ENCODE measurements at places on chromosomes 13 and 19.

DNA sequence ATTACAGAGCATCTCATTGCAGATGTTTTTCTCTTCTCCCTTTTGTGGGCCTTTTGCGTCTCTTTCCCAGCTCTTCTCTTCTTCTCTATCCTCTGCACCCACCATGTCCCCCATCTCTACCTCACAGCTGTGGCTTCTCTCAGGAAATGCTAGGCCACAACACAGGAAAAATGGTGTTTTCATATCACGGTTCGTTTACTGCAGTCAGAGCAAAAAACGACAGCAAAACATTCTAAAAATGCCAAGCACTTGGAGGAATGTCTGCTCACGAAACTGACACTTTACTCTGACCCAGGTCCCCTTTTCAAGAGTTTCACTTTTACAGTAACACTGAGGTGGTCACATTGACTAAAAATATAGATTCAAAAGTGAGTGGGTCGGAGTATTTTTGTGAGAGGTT is 152.2 kb downstream of the DCT start:
- H3K27ac ChIP-seq, result no peak overlapping the region
- no peaks in the 10 kb centered on the region for H3K4me1 ChIP-seq
- no peaks in the 10 kb centered on the region for H3K27me3 ChIP-seq
- H3K4me3 ChIP-seq, result no peak overlapping the region

DNA sequence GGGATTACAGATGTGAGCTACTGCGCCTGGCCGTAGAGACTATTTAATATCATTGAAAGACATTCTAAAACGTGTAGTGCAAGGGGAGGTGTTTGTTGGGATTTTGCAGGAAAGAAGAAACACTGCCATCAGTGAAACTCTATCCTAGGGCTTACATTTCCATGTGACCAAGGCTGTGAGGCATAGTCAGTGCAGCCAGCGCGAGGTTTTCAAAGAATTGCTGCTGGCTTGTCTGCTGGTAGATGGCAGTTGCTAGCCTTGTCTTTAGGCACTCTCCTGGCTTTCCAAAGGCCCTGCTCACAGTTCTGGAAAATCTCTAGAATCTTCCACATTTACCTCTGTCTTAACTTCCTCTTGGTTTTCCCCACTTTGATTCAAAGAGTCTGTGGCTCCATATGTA is 77.5 kb downstream of the GPC6 start:
- H3K27me3 ChIP-seq, result no peaks in the 10 kb centered on the region
- H3K4me3 ChIP-seq, result no peak overlapping the region
- DNase-seq, result no peak
- no peaks in the 10 kb centered on the region for H3K4me1 ChIP-seq
- no peak overlapping the region for H3K27ac ChIP-seq
- no peaks in the 10 kb centered on the region for H3K36me3 ChIP-seq

GRCh38 chr13:35914662-35915061 is 216.5 kb downstream of the DCLK1 start:
- no peak overlapping the region for H3K27ac ChIP-seq
- no peak overlapping the region for H3K4me3 ChIP-seq
- no peak for DNase-seq
- H3K36me3 ChIP-seq, result no peaks in the 10 kb centered on the region
- no peaks in the 10 kb centered on the region for H3K4me1 ChIP-seq
- H3K27me3 ChIP-seq, result no peaks in the 10 kb centered on the region

GRCh38 chr13:23505007-23505406 is 65.2 kb upstream of the TNFRSF19 start:
- H3K27me3 ChIP-seq, result no peaks in the 10 kb centered on the region
- H3K4me3 ChIP-seq, result no peak overlapping the region
- H3K36me3 ChIP-seq, result no peaks in the 10 kb centered on the region
- no peak for DNase-seq
- no peak overlapping the region for H3K27ac ChIP-seq

DNA sequence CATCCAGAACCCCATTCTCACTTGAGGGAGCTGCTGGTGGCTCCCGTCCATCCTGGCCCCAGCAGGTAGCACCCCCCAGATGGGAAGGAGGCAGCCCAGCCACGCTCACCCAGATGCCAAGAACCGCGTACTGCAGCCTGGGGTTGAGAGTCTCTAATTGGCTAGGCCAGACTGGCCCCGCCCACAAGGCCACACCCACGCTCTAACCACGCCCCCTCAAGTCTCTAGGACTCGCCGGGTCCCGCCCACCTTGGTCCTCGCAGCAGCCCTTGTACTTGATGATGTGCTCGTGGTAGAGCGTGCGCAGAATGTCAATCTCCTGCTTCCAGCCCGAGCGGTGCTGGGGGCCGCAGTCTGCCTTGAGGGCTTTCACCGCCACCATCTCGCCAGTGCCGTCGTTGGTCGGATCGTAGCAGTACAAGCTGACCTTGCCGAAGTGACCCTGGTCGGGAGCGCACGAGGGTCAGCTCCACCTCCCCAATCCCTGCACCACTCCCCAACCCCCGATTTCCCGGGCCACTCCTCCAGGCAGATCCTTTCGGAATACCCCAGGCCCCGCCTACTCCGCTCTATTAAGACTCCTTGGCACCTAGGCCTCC is 14.5 kb upstream of the ICAM3 start:
- no peaks in the 10 kb centered on the region for H3K27me3 ChIP-seq
- no peaks in the 10 kb centered on the region for H3K36me3 ChIP-seq
- no peaks in the 10 kb centered on the region for H3K4me1 ChIP-seq
- peak; percentile 14 for DNase-seq

- H3K4me3 ChIP-seq, result no peak overlapping the region
- H3K27me3 ChIP-seq, result no peaks in the 10 kb centered on the region
- H3K36me3 ChIP-seq, result no peaks in the 10 kb centered on the region
- DNase-seq, result no peak
These were observed 97.7 kb upstream of the VSTM2B start for GRCh38 chr19:29428071-29428470.

DNA sequence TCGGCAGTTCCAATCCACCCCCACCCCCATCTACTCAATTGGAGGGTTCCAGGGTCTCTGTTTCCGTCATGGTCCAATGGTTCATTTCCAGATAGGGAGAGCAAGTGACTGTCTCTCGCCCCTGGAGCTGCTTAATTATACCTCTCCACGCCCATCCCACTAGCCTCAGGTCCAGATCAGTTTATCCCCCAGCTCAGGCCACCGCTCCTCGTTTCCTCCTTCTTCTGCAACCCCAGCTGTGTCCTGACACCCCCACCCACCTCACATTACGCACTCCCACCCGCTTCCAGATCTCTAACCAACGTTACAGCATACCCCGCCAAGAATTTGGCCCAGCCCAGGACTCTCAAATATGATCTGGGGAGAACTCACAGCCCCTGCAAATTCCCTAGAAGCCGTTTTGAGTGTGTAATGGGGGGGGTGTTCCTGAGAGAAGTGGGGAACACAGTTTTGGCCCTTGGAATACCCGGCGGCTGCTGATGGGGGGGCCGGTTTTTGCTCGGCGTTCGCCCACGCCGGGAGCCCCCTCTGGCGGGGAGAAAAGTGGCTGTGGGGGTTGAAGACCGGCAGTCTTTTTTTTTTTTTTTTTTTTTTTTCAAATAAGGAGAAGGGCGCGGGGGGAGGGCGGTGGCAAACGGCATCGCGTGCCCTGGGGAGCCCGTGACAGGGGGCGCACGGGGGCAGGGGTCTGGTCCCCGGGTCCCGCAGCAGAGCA is 1.7 kb upstream of the PDE4A start:
- no peak overlapping the region for H3K4me3 ChIP-seq
- H3K27me3 ChIP-seq, result peaks cover 100% of the 10 kb centered on the region
- peaks cover 43% of the 10 kb centered on the region for H3K4me1 ChIP-seq
- no peak overlapping the region for H3K27ac ChIP-seq
- no peaks in the 10 kb centered on the region for H3K36me3 ChIP-seq
- DNase-seq, result no peak

- H3K27ac ChIP-seq, result no peak overlapping the region
- peaks cover 4% of the 10 kb centered on the region for H3K27me3 ChIP-seq
- DNase-seq, result no peak
- H3K36me3 ChIP-seq, result no peaks in the 10 kb centered on the region
- H3K4me3 ChIP-seq, result no peak overlapping the region
These were observed 1.8 kb downstream of the F10 start for GRCh38 chr13:113124211-113124970.

- no peak overlapping the region for H3K27ac ChIP-seq
- H3K27me3 ChIP-seq, result no peaks in the 10 kb centered on the region
- H3K4me1 ChIP-seq, result no peaks in the 10 kb centered on the region
These were observed 180.7 kb downstream of the STK24 start for GRCh38 chr13:98396071-98396710.

GRCh38 chr13:112545856-112546255 is 42.1 kb downstream of the TUBGCP3 start:
- peak overlapping the region; percentile 6 for H3K27ac ChIP-seq
- H3K4me1 ChIP-seq, result no peaks in the 10 kb centered on the region
- H3K27me3 ChIP-seq, result no peaks in the 10 kb centered on the region
- DNase-seq, result no peak
- no peak overlapping the region for H3K4me3 ChIP-seq

- peak overlapping the region; percentile 82 for H3K27ac ChIP-seq
- H3K27me3 ChIP-seq, result peaks cover 10% of the 10 kb centered on the region
- peak overlapping the region; percentile 48 for H3K4me3 ChIP-seq
These were observed 470 bp upstream of the GRTP1 start for GRCh38 chr13:113364311-113364889.

GRCh38 chr13:96996107-96996506 is 1.8 kb upstream of the OXGR1 start:
- H3K27me3 ChIP-seq, result peaks cover 18% of the 10 kb centered on the region
- no peak for DNase-seq
- H3K4me1 ChIP-seq, result peaks cover 10% of the 10 kb centered on the region
- H3K27ac ChIP-seq, result no peak overlapping the region
- H3K4me3 ChIP-seq, result no peak overlapping the region
- H3K36me3 ChIP-seq, result no peaks in the 10 kb centered on the region

GRCh38 chr19:4318460-4318859 is 14.1 kb downstream of the FSD1 start:
- no peaks in the 10 kb centered on the region for H3K4me1 ChIP-seq
- H3K27ac ChIP-seq, result no peak overlapping the region
- H3K4me3 ChIP-seq, result no peak overlapping the region
- no peak for DNase-seq
- no peaks in the 10 kb centered on the region for H3K27me3 ChIP-seq

DNA sequence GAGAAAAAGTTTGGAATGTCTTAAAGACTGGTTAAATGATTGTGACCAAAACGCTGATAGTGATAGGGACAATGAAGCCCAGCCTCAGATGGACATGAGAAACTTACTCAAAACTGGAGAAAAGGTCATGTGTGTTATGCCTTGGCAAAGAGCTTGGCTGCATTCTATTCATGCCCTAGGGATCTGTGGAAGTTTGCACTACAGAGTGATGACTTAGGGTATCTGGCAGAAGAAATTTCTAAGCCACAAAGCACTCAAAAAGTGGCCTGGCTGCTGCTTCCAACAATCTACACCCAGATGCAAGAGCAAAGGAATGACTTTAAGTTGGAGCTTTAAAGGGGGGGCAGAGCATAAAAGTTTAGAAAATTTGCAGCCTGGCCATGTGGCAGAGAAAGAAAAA is 521.3 kb downstream of the UQCRFS1 start:
- H3K36me3 ChIP-seq, result no peaks in the 10 kb centered on the region
- no peaks in the 10 kb centered on the region for H3K27me3 ChIP-seq
- H3K27ac ChIP-seq, result no peak overlapping the region
- H3K4me3 ChIP-seq, result no peak overlapping the region
- no peaks in the 10 kb centered on the region for H3K4me1 ChIP-seq

Data from transverse colon (tissue), 4 donors.